ENCODE measurements at places on chromosomes 2 and 18.

GRCh38 chr18:44497311-44497710, 183.4 kb upstream of the SETBP1 start:
- no peak for DNase-seq

- no peak for DNase-seq
Measured at GRCh38 chr2:45588158-45588829, 22.8 kb downstream of the SRBD1 start.

GRCh38 chr2:54864096-54864495, 140.6 kb downstream of the EML6 start:
- no peak for DNase-seq

GRCh38 chr2:61633250-61633649, 95.1 kb upstream of the XPO1 start:
- no peak for DNase-seq

- no peak for DNase-seq
Measured at GRCh38 chr18:35220424-35220823, 20.4 kb upstream of the ZNF397 start.

- DNase-seq, result no peak
Measured at GRCh38 chr2:216029416-216030129, 16.2 kb upstream of the MREG start.

GRCh38 chr2:217382794-217383193, 522.9 kb upstream of the TNP1 start:
- no peak for DNase-seq

DNA sequence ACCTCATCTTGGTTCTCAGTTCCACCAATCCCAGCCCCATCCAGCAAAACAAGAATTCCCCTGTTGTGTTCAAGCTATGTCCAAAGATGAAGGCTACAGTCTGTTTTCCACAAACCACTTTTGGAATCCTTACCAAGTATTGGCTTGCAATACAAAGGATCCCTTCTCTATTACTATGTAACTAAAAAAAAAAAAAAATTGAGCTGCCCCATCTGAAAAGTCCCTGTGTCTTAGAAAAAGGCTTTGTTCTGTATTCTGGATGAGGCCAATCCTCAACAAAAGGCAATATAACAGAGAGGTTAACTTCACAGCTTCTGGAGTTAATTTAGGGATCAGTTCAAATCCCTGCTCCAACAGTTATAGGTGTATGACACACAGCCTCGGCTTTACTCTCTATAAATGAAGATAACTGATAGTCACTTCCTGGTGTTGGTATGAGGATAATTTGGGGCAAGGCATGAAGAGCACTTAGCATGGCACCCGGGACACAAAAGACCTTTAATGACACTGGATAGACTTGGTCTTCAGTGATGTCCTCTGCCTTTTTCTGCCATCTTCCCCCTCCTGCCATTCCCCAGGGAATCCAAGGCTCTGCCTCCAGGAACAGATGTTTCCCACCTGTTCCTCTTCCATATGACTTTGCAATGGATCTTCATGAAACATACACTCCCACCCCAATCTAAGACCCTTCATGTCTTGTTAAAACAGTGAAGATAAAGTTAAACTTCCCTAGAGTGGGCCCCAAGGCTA, 61.2 kb upstream of the ATL2 start:
- DNase-seq, result no peak

- no peak for DNase-seq
Measured at GRCh38 chr2:104853534-104854497, at the start of gene POU3F3. POU3F3 (plus strand) TSS chr2:104854115; CDS start chr2:104855511, 1,396 bp downstream.

- no peak for DNase-seq
Measured at GRCh38 chr2:84686783-84687476, 170.6 kb downstream of the DNAH6 start.

- DNase-seq, result no peak
Measured at GRCh38 chr18:78719821-78720220, 259.8 kb upstream of the SALL3 start.

GRCh38 chr2:28449488-28450395, 46.1 kb upstream of the PLB1 start:
- no peak for DNase-seq

DNA sequence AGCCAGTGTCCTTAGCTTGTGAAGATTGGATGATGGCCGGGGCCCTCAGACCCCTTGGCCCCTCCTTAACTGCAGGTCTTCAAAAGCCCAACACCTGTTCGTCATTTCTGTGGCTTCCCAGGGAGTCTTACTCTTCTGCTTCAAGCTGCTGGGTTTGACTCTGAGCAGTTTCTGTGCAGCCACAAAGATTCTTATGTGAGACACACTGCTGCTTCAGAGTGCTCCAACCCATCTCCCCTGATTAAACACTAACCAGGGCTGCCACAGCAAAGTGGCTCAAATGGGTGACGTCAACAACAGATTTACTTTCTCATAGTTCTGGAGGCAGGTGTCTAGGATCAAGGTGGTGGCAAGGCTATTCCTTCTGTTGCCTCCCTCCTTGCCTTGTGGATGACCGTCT, 40.8 kb downstream of the TSN start:
- DNase-seq, result no peak

DNA sequence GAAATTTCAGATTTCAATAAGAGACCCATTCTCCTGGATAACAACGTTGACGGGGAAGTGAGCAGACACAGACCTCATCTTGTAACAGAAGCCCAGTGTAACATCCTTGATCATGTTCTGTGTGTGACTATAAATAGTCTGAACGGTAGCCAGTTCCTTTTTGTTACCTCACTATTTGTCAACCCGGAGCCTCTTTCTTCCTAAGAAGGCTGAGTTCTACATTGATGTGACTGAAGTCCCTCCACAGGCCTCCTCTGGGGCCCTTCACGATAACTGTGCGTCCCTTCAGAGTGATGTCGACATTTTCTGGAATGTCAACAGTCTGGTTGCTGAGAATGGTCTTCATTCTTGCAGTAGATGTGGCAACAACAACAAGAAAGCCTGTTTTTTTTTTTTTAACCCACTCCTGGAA, 6.3 kb upstream of the PLEKHM3 start:
- DNase-seq, result no peak

DNA sequence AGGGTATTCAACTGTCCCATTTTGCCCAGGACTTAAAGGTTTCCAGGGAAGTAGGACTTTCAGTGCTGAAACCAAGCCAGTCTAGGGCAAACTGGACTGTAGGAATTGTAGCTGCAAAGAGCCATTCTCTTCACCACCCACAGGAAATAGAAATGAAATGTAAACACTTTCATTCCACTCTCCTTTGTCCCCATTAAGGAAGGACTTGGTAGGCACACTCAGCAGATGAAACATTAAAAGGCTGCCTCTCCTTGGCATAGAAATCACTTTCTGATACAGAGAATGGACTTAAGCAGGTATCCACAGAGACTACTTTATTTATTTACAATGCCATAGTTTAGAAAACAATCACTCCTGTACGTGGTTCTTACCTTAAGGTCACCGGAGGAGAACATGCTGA, 102.9 kb upstream of the CCDC195 start:
- no peak for DNase-seq

GRCh38 chr2:55957142-55957541, 33.6 kb upstream of the EFEMP1 start:
- DNase-seq, result no peak

DNA sequence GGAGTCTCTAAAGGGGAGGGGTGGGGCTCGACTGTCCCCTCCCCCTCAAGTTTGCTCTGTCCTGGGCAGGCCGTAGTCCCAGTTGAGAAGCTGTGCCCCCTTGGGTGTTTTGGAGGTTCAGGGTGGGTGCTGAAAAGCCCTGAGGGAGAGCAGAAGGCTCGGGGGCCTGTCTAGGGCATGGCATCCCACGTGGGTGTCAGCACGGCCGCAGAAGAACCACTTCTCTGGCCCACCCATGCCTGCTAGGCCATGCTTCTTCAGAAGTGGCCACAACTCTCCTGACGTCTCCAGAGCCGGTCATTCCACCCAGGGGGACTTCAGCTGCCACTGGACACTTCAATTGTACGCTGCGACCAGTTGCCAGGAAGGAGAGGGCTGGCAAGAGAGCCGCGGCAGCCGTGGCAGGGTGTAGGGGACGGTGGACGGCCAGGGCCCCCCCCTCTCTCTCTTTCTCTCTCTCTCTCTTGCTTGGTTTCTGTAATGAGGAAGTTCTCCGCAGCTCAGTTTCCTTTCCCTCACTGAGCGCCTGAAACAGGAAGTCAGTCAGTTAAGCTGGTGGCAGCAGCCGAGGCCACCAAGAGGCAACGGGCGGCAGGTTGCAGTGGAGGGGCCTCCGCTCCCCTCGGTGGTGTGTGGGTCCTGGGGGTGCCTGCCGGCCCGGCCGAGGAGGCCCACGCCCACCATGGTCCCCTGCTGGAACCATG, at the start of gene INPP5D:
Gene INPP5D, plus strand, starts transcription at position 546 of the 704 bp plus-strand sequence. Its CDS starts 137 bp downstream, at position 683.
- DNase-seq, result no peak

DNA sequence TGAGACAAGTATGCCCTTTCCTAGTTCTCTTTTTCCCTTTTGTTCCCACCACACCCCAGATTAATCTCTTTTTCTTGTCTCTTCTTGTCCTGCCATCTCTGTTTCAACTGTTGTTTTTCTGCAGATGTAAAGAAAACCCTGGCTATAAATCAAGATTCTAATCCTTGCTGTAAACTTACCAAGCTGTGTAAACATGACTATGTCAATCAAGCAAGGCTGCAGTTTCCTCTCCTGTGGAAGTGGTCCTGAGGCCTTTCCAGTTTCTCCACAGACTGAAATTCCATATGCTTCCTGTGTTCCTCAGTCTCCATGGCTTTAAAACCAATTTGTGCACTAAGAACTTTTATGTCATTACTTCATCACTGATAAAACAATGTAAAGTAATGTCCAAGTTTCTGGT, 288.8 kb upstream of the PIK3C3 start:
- no peak for DNase-seq

- DNase-seq, result no peak
Measured at GRCh38 chr2:40178171-40178778, 273.6 kb downstream of the SLC8A1 start.

DNA sequence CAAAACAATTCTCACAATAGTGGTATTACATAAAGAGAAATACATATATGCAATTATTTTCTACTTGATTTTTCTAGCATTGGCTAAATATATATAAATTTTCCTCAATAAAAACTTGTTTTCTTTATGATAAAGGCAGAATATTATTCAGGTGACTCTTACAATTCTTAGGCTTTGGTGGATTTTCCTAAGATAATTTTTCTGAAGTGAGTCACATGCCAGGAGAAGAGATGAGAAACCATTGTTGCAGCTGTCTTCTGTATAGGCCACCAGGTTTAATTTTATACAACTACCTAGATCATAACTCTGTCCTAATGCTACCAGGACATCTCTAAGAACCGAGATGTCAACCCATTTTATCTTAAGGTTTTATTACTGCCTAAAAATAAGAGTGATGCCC, 552.4 kb upstream of the CDH2 start:
- DNase-seq, result no peak

GRCh38 chr2:8189316-8189715, 492.5 kb upstream of the ID2 start:
- no peak for DNase-seq

DNA sequence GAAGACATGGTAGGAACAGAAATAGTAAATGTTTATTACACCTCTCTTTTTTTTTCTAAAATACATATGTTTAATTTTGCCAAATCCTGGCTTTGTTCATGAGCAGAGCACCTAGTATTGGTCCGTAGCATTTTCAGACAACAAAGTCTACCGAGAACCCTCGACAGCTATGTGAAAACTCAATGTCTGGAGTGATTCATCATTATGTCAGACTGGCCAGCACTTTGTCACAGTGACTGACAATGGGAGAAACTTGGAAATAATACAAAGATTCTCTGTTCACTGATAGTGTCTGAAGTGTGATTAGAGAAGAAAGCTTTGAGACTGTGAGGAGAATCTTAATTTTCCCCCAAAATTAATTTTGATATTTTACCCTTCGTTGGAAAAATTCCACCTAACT, 143.0 kb downstream of the HNMT start:
- DNase-seq, result no peak

DNA sequence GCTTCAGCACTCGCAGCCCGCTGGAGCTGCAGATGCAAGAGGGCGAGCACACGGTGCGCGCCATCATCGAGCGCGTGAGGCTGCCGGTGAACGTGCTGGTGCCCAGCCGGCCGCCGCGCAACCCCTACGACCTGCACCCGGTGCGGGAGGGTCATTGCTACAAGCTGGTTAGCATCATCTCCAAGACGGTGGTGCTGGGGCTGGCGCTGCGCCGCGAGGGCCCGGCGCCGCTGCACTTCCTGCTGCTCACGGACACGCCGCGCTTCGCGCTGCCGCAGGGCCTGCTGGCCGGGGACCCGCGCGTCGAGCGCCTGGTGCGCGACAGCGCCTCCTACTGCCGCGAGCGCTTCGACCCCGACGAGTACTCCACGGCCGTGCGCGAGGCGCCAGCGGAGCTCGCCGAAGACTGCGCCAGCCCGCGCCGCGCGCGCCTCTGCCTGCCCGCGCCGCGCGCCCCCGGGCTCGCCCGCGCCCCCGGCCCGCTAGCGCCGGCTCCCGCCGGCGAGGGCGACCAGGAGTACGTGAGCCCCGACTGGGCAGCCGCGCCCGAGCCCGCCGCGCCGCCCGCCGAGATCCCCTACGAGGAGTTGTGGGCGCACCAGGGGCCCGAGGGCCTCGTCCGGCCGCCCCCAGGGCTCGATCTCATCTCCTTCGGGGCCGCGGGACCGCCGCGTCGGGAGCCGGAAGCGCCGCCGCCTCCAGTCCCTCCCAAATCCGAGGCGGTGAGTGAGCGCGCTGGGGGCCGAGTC, 11.8 kb downstream of the GAREM2 start:
- DNase-seq, result no peak

- DNase-seq, result no peak
Measured at GRCh38 chr18:6362559-6363129, 52.1 kb downstream of the L3MBTL4 start.

Data from RWPE2 (cell line).